ENCODE measurements at places on chromosomes 13 and 19.

GRCh38 chr13:99959540-99960230 lies 11.9 kb downstream of the ZIC5 start:
- DNase-seq = peak; percentile 37

DNA sequence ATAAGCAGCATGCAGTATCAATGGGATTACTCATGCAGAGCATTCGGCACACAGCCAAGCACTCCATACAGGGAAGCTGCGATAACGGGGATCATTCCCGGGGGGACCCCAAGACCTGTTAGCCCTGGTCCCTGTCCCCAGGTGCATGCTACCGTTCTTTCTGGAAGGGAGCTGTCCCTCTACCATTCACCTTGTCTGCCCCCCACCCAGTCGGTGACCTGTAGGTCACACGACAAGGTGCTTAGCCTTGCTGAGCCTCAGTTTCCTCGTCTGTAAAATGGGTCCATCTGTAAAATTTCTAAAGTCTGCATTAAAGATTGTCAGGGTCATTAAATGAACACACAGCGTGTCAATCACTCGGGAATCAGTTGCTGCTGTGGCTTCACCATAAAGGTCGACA lies 6.8 kb upstream of the ACP7 start:
- no peak for DNase-seq

- DNase-seq = no peak
Observed at GRCh38 chr19:6378486-6378885, 2.8 kb upstream of the PSPN start.

- peak; percentile 54 for DNase-seq
Observed at GRCh38 chr19:34269968-34270621, 15.7 kb downstream of the GARRE1 start.

DNA sequence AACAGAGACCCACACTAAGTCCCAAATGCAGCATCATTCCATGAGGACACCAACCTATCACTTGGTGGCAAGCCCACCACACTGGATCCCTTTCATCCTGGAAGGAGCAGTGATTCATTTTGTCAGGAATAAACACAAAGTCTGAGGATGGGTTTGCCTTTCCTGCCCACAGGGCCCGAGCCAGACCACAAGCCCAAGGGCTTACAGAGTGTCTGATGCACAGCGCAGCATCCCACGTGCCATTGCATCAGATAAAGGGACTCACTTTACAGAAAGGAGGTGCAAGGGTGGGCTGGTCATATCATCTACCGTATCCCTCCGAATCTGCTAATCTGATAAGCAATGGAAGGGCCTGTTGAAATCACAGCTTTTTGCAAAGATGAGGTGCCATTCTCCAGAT lies 12.2 kb upstream of the KCTD15 start:
- DNase-seq = no peak

DNA sequence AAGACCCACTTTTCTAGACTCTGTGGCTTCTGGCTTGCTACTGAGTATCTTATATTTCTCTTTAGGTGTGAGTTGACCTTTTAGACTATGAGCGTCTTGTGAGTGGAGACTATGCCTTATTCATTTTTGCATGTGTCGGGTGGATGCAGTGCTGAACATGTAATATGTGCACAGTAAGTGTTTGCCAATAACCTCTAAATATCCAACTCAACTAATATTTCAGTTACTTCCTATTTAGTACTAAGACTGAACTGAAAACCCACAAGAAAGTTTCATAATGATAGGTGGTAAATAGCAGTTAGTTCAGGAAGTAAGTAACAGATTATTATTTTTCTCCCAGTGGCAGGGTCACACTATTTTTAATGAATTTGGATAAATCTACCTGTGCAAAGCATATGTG lies 269.3 kb downstream of the KCNRG start:
- DNase-seq = no peak

DNA sequence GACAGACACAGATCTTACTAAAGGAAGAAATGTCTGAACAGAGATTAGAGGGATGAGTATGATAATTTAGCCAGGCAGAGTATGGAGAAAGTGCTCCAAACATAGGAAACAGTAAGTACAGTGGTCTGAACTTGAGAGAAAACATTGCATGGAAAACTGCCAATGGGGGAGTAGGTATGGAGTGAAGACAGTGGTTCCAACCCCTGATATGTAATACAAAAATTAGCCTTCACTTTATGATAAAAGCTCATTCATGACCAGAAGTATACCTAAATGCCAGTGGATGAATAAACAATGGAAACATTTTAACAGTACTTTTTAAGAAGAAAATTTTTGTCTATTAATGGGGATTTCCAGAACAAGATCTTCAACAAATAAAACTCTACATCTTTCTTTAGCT lies 334.0 kb downstream of the DIAPH3 start:
- DNase-seq = no peak

DNA sequence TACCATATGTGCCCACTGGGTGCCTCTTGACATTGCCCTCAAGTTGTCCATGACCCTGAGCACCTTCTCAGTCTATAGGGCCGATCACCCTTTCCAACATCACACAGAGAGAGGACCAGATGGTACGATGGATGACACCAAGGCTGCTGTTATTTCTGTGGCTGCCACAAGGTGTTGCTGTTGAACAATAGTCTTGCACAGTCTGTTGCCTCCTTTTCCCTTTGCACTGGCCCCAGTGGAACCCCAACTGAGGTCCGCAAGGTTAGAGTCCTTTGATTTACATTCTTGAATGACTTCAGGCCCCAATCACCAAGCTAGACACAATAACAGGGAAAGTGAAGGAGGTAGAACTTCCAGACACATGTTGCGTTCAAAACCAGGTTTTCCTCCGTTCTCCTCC lies 52.0 kb downstream of the TINCR start:
- no peak for DNase-seq

DNA sequence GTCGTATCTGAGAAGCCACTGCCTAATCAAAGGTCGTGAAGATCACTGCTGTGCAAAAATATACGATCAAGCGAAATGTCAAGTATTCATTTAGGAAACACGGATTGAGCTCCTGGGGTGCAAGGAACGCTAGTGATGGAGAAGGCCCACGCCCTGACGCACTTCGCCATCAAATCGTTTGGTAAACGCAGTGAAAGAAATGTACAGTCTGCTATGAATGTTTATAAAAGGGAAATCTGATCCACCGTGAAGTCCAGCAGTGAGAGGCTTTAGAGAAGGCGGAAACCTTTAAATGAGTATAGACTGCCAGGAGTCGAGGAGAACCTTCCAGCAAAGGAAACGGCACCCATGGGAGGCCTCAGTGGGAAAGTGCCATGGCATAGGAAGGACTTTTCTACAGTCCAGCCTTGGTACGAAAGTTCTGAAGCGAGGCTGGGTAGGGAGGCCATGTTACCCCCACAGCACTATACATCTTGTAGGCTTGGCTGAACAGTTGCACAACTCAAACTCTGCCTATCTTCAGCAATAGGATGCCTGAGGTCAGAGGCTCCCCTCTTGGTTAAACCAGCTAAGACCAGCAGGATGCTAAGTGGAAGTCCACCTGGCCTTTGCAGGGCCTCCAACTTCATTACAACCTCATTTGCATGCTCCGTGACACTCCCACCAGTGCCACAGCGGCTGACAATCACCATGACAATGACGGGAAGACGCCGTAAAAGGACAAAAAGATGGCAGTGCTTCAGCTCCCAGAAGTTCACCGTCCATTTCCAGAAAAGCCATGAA lies 20.4 kb downstream of the PCID2 start:
- DNase-seq = no peak

- DNase-seq = no peak
Observed at GRCh38 chr19:35724560-35724959, 6.8 kb downstream of the KMT2B start.

- DNase-seq = no peak
Observed at GRCh38 chr19:33464733-33465115, 56.9 kb downstream of the PEPD start.

DNA sequence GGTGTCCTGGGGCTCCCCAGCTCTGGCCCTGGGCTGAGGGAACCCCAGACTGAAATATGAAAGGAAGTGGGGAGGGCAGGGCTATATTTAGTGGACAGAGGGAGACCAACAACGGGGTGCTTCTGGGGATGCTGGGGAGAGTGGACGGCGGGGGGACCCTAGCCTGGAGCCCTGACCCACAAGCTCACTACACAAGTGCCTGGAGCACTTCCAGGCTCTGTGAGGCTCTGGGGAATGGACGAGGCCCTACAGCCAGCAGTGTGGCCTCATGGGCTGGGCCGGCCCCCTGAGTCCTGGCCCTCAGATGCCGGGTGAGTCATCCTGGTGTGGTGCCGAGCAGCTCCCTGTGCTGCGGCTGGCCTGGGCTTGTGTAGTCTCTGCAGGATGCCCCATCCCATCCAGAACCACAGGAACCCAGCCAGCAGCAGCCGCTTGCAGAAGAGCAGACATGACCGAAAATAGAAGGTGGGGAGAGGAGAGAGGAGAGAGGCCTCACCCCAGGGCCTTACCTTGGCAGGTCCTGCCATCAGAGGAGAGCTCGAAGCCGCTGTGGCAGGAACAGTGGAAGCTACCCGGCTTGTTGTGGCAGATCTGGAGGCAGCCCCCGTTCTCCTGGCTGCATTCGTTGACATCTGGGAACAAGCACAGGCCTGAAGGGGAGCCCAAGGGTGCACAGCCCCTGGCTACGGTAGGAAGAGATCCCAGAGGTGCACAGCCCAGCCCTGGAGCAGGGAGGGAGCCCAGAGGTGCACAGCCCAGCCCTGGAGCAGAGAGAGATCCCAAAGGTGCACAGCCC lies 26.1 kb downstream of the GAS6 start:
- no peak for DNase-seq

DNA sequence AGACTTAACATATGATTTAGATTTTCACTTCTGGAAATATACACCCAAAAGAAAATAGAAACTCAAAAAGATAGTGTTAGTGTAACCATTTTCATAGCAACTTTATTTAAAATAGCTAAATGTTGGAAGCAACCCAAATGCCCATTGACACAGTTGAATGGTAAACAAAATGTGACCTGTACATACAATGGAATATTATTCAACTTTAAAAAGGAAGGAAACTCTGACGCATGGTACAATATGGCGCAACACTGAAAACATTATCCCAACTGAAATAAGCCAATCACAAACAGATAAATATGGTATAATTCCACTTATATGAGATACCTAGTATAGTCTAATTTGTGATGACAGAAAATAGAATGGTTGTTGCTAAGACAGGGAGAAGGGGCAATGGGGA lies 1456.1 kb upstream of the MIR17HG start:
- DNase-seq = no peak

- DNase-seq = no peak
Observed at GRCh38 chr19:23810496-23810895, 51.8 kb upstream of the ZNF681 start.

DNA sequence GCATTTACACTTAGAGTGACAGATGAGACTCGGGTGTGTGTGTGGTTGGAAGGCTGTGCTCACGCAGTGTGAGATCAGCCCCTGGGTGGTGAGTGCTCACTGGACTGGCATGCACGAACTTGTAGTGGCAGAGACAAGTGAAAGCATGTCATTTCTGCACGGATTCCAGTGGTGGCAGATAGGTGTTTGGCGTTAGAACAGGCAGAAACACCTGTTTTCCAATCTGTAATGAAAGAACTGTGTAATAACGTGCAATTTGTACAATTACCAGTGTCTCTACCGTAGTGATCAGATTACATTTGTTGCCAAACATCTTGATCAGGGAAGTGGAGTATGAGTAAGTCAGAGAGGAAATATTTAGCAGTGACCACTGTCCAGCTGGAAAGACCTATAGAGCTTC lies 8.2 kb downstream of the LAMP1 start:
- DNase-seq = no peak

DNA sequence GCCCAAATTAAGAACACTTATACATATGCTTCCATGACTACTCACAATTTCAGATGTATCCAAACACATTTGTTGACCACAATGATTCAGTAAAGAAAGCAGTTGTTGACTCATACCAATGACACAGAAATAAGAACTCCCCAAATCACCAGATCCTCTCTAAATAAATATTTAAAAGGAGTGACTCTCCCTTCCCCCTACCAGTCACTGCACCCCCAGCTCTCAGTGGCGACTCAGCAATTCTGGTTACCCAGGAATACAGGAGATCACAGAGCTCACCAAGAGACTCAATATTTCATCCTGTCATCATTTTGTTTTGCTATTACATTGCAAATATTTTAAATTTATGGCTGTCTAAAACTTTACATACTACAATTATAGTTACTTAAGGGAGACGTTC lies 131.5 kb downstream of the RGCC start:
- no peak for DNase-seq

- no peak for DNase-seq
Observed at GRCh38 chr19:30857388-30857787, 485.2 kb downstream of the ZNF536 start.

DNA sequence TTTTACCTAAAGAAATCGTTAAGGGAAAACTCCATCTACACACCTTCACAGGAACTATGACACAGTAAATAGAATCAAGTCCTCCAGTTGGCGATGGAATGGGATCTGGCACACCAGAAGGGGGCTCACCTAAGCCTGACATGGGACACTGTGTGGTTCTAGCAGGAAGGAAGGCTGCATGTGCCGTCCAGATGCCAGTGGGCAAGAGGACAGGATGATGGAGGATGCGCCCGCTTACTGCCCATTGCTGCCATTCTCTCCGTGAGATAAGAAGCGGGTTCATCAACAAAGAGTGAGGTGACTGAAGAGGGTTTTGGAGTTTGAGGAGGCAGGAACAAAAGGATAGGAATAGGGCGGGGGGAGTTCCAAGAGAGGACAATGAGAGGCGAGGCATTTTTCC lies 2.9 kb upstream of the CYP2F1 start:
- DNase-seq = no peak

Measured in endothelial cell (in vitro differentiated cells).